ENCODE measurements at places on chromosomes 1 and 21.

GRCh38 chr1:224678168-224678567 lies 62.1 kb downstream of the CNIH3 start:
- no peak for DNase-seq

- peak; percentile 42 for DNase-seq
Observed at GRCh38 chr1:33096363-33097005, 15.5 kb downstream of the AZIN2 start.

GRCh38 chr1:219387211-219387610 lies 213.5 kb downstream of the LYPLAL1 start:
- DNase-seq = no peak

- DNase-seq = no peak
Observed at GRCh38 chr1:234543442-234544086, 64.6 kb upstream of the TARBP1 start.

- DNase-seq = no peak
Observed at GRCh38 chr1:113732802-113733201, 26.5 kb downstream of the PHTF1 start.

GRCh38 chr1:206005234-206005633 lies 2.0 kb upstream of the RAB7B start:
- DNase-seq = peak; percentile 32

All from astrocyte of the hippocampus (primary cell).